ENCODE measurements at places on chromosomes 12 and 14.
A peak's percentile ranks its signal among the peaks of the same experiment; 100 is the strongest.

DNA sequence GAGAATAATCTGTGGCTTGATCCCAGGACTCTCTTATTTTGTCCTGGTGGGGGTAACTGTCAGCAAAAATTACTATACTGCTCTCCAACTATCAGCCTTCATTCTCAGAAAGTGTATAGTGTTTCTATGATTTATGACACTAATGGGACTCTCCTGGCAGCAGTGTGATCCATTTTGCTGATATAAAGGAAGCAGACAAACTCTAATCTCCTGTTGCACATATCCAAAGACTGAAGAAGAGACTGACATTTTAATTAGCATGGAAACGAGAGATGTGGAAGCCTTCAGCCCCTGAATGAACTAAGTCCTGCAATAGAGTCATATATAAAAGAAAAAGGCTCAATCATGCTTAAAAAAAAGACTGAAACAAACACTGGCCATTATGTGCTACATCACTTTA is 127.8 kb upstream of the SSTR1 start:
- no peak for DNase-seq

- no peak for DNase-seq
These were observed 17.2 kb upstream of the CACNA1C start for GRCh38 chr12:2035431-2036055.

DNA sequence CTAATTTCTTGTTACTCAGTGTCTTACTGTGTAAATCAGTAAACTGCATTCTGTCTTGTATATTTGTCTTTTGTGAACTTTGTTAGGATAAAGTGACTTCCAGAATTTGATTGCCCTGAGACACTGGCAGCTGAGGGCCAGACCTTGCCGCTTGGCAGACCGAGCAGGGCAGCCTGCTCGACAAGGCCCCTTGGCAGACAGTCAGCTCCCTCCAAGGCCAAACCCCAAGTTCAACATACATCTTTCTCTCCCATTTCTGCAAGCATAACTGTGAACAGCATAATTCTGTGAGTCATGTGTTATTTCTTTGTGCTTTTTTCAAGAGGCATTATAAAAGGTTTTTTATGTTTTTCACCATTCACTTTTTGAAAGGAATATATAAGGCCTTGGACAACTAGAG is 39.2 kb upstream of the BMAL2 start:
- DNase-seq: no peak

GRCh38 chr14:87676814-87677437 is 316.1 kb downstream of the GALC start:
- no peak for DNase-seq

DNA sequence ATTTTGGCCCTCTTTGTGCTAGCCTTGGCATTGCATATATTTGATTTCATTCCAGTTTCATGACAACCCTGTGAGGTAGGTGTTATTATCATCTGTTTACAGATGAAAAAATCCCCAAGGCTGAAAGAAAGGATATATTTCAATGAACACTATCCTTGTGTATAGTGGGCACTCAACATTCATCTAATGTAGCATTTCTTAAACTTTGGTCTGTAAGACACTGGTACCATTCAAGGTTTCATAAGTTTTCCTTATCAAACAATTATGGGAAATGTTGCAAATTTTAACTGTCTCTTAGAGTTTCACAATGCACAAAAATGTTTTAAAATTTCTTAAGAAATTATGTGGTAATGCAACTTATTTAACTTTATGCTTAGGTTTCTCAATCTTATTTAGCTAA is 44.3 kb downstream of the ATP23 start:
- no peak for DNase-seq

GRCh38 chr12:52043386-52044212 is 7.6 kb upstream of the NR4A1 start:
- no peak for DNase-seq

- no peak for DNase-seq
These were observed 78.8 kb upstream of the NRXN3 start for GRCh38 chr14:78091361-78091760.

DNA sequence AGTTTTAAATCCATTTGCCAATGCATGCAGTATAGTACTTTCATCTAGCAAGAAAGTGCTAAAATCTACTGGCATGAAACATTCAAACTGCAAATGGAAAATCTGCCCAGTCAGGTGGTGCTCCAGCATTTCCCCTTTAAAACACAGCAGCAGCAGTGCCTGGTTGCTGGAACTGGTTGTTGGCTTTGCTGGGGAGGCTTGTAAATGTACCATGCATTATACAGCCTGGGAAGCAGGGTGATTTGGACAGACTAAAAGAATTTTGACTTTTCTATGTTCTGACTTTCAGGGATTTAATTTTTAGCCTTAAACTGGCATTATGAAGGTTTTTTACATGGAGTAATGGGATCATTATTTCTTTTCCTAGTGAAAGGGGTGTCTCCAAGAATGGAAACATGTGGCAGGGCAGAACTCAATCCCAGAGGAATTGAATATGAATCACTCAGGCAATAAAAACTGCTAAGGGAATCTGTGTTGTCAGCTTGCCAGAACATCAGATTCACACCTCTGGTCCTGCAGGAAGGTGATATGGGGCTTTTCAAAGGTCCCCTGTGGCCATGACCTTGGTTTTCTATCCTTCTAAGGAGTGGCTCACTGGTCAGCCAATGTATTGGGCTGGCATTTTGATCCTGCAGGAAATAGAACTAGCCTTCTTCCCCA is 9.0 kb upstream of the PAX9 start:
- no peak for DNase-seq

DNA sequence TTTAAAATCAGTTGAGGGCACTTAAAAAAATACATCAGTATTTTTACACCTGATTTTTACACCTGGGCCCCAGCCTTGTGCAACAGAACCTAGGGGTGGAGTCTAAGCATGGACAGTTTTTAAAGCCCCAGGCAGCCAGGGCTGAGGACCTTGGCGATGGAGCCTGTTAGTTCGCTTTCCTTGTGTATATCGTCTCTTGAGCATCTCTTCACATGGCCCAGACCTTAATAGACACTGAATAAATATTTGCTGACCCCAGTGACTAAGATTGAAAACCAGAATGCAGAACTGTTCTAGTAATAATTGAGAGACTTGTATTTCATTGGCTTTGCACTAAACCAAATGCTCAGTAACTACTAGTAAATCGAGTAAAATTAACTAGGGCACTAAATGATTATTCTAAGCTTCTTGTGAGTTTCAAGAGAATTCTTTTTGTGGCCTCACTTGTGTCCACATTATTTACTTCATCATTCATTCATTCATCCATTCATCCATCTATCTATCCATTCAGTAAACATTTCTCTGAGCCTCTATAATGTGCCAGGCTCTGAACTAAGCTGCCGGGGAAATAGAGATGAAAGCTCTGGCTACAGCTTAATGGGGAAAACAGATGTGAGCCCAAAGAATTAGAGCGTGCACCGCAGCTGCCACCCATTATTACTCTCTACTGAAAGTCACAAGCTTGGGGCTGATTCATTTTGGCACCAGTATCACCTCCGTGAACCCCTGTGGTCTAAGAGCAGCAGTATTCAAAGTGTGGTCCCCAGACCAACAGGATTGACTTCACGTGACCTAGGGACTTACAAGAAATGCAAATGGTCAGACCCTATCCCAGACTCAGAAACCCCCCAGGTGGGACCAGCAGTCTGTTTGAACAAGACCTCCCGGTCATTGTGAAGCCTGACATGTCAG is 30.7 kb upstream of the BCL7A start:
- DNase-seq: no peak

DNA sequence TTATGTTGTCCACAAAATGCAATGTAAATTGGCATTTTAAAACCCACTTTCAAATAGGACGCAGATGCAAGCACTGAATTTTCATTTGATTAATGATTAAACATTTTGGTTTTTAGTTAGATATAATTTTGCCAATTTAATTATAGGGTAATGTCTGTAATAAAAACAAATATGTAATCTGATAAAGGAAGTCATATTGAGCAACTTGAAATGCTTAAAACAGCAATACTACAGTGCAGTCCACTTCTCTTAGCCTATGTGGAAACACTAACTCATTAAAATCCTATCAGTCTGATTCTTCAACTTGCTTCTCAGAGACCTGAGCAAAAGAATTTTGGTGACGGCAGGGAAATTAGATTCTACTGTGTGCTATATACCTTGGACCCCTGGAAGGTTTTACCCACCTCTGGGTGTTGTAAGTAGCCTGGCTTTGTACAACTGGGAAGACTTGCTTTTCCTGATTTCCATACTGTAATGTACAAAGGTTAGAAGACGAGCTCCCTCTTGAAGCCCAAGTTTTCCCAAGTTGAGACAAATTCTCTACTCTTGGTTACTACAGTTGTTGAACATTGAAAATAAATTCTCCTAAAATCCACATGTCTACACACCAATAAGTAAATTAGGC is 4.1 kb downstream of the TRHDE start:
- DNase-seq: no peak

GRCh38 chr12:101939306-101939705 is 61.9 kb downstream of the DRAM1 start:
- no peak for DNase-seq

DNA sequence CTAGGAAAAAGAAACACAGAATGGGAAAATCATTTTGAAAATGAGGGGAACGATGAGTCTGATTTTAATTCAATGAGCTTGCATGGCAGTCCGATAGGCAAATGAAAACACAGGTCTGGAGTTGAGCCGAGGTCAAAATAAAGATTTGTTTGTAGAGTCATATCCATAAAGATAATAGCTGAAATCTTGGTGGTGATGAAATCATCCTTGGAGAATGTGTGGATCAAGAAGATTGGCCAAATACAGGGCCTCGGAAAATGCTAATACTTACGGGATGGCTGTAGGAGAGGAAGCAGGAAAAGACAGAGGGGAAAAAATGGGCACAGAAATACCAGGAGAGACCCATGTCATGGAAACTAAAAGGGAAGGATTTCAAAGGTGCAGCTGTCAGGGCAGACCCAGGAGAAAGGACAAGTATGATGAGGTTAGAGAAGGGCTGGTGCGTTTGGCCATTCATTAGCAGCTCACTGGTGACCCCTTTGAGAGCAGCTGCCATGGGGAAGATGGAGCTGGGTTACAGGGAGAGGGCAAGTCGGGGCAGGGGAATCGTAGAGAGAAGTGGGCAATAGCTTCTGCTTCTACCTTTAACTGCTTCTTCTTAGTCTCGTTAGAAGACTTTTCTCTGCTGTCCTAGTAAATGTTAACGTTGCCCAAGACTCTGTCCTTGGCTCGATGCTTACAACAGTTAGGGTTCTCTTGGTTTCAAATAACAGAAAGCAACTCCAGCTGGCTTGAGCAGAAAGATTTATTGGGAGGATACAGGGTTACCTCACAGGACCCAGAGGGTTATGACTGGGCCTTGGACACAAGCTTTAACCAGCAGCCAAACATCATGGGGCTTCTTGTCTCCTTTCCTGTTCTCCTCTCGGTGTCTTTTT is 161.8 kb downstream of the EFCAB11 start:
- no peak for DNase-seq

GRCh38 chr12:122076743-122077495 is 1.6 kb upstream of the MLXIP start:
- DNase-seq: no peak

GRCh38 chr14:93133464-93133863 is 17.7 kb upstream of the ITPK1 start:
- DNase-seq: peak; percentile 72
